ENCODE measurements at places on chromosomes 3 and 15. TPM values are rescaled to one million over a fixed set of nuclear protein-coding genes. Genes with fewer than 3 reads are reported as not detected.

ARGFX gene
- not detected for total RNA-seq

SHC4 gene
- 3.5 TPM for total RNA-seq

SYNM gene
- total RNA-seq: 8.4 TPM

SLC28A2 gene
- not detected for total RNA-seq

- DNase-seq: peak; percentile 62
Observed at GRCh38 chr15:69475769-69476358, 23.2 kb downstream of the RPLP1 start.

DNA sequence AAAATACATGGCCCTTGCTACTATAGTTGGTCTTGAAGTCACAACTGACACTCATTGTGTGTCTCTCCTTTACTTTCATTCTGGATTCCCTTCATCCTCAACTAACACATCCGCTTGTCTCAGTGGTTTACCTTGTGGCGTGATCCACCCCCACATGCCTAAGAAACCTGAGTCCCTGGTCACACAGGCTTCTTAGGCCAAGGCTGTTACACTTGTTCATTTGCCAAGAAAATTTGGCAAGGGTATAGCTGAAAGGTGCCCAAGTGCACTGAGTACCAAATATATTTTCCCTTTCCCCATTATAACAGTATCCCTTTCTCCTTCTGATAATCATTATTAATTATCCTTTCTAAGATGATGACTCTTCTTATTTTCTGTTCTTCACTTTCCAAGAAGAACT, 207.6 kb upstream of the STAC start:
- no peak for DNase-seq
